Brain microvascular endothelial cell (primary cell): ENCODE measurements at places on chromosomes 5 and 9.
A peak's percentile ranks its signal among the peaks of the same experiment; 100 is the strongest.

DNA sequence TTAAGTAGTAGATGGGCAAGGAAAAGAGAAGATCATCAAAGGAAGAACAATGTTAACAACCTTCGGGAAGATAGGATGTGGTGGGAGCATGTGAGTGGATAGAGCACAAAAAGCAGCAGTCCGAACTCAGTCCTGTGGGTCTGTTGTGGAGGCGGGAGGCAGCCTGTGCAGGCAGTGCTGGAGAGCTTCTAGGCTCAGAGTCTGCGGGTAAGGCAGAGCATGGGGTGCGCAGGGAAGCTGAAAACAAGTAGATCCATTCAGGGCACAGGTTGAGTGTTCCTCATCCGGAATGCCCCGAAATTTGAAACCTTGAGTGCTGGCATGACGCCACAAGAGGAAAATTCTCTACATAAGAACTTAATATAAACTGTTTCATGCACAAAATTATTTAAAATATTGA is 84.9 kb downstream of the PPIC start:
- DNase-seq: no peak

DNA sequence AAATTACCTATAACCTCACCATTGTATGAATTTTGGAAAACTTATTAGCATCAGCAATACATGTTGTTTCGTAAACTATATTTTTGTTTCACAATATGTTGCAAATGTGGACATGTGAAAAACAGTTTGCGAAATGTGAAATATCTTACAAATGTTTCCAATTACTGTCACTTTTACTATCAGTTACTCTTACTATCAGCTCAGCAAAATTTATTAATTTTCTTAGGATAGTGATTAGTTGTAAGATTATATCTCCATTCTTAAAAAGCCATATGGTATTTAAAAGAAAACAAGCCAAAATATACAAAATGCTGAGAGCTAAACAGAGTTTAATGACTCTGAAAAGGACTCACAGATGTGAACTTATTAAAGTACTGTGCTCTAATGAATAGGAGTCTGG is 111.9 kb upstream of the LPAR1 start:
- DNase-seq: no peak

GRCh38 chr5:150227036-150227435 is 37.2 kb downstream of the SLC6A7 start:
- no peak for DNase-seq

DNA sequence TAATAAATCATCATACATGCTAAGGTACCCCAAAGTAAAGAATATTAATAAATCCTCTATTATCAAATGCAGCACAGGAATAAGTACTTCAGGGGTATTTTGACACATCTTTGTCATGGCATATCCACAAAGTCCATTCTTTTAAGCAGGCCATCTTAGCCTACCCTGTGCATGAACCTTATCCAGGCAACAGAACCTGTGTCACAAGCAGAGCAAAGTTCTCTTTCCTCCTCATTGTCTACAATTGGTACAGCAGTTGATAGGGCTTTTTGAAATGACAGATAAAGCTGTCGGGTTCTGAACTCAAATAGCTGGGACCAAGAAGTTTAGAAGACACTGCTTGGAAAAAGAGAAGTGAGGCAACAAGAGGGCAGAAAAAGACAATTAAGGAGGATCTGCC is 30.8 kb upstream of the PURA start:
- no peak for DNase-seq

DNA sequence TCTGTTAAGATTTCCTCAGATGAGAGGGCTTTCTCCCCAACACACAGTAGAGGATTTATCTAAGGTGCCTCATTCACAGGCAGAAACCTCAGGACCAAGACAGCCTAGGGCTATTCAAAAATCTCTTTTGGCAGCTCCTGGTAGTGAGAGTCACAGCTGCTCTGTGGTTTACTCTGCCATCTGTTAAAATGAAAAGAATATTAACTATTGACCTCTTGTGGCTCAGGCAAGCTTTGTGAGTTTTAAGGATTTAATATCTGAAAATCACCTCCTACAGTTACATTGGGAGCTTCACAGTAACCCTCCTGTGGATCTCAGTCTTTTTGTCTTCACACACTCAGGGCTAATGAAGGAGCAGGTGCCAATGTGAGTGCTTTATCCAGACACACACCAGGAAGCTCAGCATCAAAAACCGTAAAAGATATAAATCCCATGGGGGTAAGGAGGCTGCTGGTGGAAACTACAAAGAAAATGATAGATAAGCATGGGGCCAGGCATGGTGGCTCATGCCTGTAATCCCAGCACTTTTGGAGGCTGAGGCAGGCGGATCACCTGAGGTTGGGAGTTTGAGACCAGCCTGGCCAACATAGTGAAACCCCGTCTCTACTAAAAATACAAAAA is 29.7 kb downstream of the PPP1R2B start:
- no peak for DNase-seq

DNA sequence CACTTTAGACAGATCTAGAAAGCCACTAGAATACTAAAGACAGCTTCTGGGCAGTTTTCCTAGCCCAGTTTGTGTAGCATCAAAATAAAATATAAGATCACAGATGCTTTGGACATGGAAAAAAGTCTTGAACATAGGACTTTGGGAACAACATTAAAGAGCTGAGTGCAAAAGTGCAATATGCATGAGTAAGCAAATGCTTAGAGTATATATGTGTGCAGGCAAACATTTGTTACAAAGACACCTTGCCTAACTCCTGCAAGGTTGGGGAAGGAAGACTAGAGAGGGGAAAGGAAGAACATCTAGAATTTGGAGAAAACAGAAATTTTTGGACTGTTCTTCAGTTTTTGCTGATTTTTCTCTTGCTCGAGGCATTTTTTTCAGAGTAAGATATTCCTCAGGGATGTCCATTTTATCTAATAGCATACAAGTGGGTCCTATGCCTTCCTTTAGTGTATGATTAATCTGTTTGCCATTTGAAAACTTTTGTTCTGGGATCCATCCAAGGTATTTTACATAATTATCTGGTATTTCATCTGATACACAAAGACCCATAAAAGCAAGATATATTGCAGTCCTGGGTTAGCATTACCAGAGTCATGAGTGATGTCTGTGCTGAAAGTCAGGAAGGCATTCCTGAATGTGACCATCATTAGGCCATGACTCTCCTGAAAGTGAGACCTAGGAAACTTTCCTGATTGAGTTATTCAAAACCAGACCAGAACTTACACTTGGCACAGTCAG is 142.0 kb upstream of the RGMB start:
- peak; percentile 71 for DNase-seq

GRCh38 chr9:125889476-125890419 is 142.6 kb downstream of the PBX3 start:
- DNase-seq: peak; percentile 9
